ENCODE measurements at places on chromosomes 2 and 18.

GRCh38 chr2:32958821-32959220 is 12.1 kb downstream of the LTBP1 start:
- DNase-seq = no peak

DNA sequence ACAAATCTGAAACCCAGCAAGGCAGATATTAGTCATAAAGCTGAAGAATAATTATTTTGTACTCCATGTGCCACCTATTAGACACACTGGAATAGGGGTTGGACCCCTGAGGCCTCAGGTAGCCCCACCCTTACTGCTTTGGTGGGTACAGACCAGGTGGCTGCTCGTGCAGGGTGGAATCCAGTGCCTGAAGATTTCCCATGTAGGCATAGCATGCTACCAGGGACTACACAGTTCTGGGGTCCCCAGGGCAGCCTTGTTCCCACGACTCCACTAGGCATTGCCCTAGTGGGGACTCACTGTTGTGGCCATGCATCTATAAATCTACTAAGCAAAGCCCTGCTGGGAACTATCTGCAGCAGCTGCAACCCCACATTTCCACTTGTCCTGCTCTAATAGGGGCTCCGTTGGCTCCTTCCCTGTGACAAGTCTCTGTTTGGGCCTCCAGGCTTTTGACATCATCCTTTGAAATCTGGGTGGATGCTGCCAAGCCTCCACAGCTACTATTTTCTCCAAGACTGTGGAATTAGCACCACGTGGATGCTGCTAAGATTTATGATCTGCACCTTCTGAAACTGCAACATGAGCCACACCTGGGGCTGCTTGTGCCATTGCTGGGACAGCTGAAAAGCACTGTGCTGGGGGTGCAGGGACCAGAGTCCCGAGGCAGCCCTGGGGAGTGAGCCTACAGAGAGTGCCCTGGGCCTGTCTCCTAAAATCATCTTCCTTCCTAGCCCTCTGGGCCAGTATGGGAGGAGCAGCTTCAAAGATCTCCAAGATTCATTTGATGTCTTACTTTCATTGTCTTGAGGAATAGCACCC is 303.8 kb downstream of the FSIP2 start:
- no peak for DNase-seq

DNA sequence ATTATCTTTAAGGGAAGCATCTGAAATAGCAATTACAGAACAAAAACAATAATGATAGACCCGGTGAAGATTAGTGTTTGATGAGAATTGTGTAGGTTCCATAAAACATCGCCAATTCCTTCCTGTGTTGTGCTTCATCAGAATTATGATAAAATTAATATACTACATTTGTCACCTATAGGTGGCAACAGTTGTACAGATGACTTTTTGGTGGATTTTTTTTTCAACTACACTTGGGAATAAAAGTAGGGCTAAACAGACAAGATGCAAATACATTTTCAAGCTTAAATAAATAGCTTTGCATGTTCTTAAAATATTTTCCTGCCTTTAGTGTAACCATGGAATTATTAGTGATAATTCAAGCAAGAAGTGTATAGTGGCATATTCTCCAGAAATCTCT is 7.0 kb upstream of the LYPD1 start:
- DNase-seq = no peak

DNA sequence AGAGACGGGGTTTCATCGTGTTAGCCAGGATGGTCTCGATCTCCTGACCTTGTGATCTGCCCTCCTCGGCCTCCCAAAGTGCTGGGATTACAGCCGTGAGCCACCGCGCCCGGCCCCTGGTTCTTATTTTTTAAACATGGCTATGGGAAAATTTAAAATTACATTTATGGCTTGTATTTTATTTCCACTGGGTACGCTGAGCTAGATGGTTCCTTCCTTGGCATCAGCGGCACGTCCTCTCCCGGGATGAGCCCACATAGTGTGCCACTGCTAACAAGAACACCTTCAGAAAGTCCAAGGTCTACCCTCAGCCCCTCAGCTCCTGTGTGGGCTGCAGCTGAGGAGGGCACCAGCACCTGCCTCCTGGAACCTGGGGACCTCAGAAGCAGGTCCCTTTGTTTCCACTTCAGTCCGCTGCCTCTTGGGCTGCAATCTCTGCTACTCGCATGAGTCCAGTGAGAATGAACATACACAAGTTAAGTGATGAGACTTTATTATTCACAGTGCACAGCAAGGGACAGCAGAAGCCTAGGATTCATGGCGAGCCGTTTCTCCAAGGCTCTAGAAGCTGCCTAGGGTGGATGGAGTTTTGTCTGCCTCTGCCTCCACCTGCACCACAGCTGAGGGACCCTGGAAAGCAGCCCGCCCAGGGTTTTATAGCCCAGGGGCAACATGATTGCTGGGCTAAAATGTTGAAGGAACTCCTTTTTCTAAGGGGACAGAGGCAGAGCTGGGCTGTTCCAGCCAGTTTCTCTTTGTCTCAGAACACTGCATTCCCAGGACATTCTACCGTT is 107.5 kb upstream of the TEX51 start:
- DNase-seq = no peak

- DNase-seq = no peak
Measured at GRCh38 chr2:69518841-69519240, 81.6 kb upstream of the NFU1 start.

GRCh38 chr2:237060534-237061312 is 25.0 kb upstream of the COPS8 start:
- no peak for DNase-seq

- DNase-seq = no peak
Measured at GRCh38 chr18:48811401-48811800, 139.4 kb downstream of the SMAD7 start.

DNA sequence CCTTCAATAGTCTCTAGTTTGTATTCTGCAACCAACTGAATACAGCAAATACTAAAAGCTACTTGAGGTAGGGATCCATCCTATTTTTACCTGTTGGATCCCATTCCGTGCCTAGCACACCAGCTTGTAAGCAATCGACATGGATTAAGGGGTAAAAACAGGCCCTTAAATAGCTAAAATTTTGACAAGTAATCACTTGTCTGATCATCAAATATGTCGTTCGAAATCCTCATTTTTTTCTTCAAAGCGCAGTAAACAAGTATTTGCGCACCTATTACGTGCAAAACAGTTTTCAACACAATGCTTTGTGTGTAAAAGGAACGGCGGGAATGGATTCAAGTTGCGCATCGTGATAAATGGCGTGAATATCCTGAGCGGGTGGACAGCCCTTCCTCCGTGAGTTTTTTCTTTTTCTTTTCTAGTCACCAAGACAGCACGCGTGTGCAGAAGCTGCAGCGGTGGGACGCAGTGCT is 1.4 kb upstream of the ACVR2A start:
- no peak for DNase-seq

DNA sequence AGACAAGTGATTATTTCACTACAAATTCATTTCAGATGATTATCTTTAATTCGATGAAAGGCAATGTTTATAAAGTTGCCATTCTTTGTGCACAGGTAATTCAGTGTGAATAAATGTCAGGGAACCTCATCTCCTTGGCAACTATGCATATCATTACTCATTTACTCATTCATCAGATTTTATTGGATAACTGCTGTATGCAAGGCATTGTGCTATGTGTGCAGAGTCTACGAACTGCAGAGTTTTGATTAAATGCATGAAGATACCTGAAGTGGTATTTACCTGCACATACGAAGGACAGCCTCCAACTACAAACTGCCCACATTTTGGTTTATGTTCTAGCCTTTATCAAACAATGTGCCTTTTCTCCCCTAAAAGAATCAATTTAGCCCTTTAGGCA is 3.5 kb downstream of the RND3 start:
- DNase-seq = no peak

GRCh38 chr2:239401881-239402233 is 1.0 kb upstream of the HDAC4 start:
- no peak for DNase-seq

GRCh38 chr18:58303363-58303762 is 259.3 kb downstream of the NEDD4L start:
- no peak for DNase-seq

GRCh38 chr2:237982039-237982725 is 15.4 kb downstream of the UBE2F start:
- no peak for DNase-seq

GRCh38 chr2:216490061-216490460 is 8.6 kb upstream of the RPL37A start:
- no peak for DNase-seq

DNA sequence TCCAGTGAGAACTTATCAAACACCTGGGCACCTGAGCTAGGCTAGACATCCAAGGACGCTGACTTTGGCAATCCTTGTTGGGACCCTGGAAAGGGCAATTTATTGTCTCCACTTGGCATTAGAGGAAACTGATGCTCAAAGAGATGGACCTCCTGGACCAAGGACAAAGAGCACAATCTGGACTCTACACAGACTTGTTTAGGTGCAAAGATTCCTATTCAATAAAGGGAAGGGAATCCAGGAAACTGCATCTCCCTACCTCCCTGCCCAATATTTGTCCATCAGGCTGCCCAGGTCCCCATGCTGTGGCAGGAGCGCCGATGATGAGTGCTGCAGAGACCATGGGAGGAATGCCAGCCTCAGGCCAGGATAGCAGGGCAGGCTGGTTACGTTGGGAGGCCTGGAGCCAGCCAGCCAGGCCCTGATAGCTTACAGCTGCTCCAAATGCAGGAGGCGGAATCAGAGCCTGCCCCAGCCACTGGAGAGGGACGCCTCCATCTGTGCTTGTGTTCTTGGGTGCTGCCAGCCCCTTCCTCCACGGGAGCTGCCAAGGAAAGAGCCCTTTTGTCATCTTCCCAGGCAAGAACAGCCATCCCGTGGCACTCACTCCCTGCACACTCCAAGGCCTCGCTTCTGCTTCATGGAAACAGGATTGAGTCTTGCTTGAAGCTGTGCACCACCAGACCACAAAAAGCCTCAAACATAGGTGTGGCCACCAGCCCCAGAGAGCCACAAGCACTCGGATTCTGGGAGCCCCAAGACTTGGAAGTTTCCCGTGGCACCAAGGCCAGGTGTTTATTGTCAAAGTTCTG is 60.0 kb downstream of the HS1BP3 start:
- DNase-seq = no peak

GRCh38 chr2:152648336-152648735 is 68.9 kb downstream of the PRPF40A start:
- DNase-seq = no peak

DNA sequence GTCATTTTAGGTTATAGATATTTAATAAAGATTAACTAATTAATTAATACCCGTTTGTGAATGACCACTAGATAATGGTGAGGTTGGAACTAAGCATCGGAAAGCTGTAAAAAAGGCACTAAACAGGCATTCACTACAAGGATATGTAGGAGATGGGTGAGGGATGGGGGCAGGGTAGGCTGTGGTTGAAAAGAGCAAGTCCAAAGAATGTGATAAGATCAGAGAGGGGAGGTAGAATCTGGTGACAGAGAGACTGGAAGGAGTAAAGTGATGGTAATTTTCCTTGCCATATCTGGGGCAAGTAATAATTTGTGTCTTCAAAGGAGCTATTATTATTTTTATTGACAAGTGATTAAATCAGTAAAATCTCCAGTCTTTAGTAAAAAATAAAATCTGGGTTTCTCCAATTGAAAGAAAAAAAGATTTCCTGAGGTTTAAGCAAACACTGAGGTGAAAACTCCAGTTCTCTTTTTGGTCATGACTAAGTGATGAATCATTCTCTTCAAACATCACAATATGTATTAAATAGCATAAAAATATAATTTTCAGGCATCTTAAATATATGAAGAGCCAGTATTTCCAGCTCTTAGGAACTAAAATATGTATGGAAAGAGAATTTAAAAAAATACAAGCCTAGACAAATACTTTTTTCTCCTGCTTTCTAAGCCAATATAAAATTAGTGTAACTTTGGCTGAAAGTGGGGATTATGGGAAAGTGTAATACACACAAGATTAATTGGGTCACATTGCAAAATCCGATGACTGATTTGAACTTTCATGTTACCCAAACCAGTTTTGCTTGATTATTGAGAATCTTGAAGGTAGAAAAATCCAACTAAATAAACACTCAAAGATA is 259.1 kb upstream of the RBMS1 start:
- no peak for DNase-seq

DNA sequence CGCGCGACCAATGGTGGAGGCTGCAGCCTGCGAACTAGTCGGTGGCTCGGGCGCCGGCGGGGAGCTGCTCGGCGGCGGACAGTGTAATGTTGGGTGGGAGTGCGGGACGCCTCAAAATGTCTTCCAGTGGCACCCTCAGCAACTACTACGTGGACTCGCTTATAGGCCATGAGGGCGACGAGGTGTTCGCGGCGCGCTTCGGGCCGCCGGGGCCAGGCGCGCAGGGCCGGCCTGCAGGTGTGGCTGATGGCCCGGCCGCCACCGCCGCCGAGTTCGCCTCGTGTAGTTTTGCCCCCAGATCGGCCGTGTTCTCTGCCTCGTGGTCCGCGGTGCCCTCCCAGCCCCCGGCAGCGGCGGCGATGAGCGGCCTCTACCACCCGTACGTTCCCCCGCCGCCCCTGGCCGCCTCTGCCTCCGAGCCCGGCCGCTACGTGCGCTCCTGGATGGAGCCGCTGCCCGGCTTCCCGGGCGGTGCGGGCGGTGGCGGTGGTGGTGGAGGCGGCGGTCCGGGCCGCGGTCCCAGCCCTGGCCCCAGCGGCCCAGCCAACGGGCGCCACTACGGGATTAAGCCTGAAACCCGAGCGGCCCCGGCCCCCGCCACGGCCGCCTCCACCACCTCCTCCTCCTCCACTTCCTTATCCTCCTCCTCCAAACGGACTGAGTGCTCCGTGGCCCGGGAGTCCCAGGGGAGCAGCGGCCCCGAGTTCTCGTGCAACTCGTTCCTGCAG is at the start of gene HOXD9:
HOXD9 (plus strand) TSS at position 37 of the 728 bp plus-strand sequence; CDS start at position 87, 50 bp downstream.
- no peak for DNase-seq

GRCh38 chr2:158747281-158747680 is 47.8 kb upstream of the DAPL1 start:
- DNase-seq = no peak

DNA sequence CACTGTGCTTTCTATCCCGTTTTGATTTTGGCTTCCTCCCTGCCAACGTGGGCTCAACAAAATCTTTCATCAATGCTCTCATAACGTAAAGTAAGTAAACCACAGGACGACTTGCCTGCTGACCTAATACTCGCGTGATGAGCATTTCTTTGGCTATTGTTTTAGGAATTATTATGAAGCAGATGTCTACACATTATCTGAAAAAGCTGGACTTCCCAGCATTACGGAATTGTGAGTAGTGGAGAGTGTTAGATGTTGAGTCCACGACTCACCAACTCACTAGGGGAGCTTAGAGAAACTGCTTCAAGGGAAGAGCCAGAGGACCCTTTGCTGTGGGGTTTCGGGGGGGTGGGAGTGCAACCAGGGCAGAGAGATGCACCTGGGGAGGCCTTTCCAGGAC is 21.9 kb downstream of the HJURP start:
- no peak for DNase-seq

GRCh38 chr2:240921311-240921994 is 15.3 kb downstream of the CROCC2 start:
- DNase-seq = no peak

DNA sequence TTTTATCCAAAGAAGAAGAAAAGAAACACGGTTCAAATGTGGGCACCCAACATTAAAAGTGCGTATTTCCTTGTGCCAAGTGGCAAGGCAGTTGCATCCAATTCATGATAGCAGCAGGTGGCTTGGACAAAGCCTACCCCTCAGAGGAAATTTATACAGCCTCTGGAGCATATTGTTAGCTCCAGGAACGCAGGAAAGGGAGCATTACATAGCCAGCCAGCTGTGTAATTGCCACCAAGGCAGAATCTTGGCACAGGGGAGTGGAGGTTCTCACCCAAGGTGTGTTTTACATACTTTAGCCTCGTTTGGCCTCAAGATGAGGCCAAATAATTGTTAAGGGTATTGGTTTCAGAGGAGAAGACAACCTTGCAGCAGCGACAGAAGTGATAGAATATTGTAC is 526.9 kb downstream of the TMEM182 start:
- DNase-seq = no peak

GRCh38 chr18:62328586-62329525 is 3.7 kb downstream of the TNFRSF11A start:
- DNase-seq = no peak

GRCh38 chr18:7152440-7152839 is 34.8 kb upstream of the LAMA1 start:
- DNase-seq = no peak
